AG20443 (cell line): ENCODE measurements at places on chromosomes 1 and 21.

DNA sequence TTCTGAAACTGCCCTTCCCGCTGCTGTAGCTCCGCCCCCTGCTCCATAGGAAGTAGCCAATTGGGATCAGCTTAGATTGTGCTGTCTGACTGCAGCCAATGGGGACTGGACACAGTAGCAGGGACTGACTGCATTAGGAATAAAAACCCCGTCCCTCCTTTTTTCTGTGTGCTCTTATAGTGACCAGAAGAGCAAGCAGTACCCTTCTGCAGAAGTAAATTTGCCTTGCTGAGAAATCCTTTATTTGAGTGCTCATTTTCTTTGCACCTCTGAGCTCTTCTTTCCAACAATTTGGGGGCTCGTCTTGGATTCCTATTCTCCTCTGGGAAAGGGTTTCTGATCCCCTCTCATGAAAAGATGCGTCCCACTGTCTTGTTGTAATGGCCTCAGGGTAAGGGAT is 16.2 kb downstream of the OR2L13 start:
- DNase-seq: no peak

DNA sequence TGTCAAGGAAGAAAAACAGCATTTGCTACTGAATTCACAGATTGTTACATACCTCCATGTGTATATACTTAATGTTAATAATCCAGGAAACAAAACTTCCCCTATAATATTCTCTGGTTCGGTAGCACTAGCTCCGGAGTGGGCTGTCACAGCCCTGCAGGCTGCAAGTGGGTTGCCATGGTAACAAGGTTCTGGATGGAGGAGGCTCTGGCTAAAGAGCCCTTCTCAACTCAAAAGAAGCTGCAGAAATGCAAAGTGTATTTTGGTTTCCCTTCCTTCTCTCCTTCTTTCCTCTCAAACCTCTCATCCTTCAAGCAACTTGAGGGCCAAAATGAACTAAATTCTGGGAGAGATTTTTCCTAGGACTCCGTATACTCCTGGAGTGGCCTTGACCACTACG is 45.2 kb downstream of the ASTN1 start:
- no peak for DNase-seq

GRCh38 chr1:114745291-114745690 is 12.5 kb downstream of the CSDE1 start:
- DNase-seq: no peak

- no peak for DNase-seq
Observed at GRCh38 chr21:22201126-22201525, 1202.9 kb downstream of the NCAM2 start.

DNA sequence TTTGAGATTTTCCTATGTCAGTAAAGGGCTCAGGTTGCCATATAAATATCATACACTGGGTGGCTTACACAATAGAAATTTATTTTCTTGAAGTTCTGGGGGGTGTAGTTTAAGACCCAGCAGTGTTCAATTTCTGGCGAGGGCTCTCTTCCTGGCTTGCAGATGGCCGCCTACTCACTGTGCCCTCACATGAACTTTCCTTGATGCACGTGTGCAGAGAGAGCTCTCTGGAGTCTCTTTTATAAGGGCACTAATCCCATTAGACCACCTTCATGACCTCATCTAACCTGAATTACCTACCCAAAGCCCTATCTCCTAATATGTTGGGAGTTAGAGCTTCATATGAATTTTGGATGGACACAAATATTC is 21.1 kb downstream of the TMEM51 start:
- no peak for DNase-seq

GRCh38 chr21:44889625-44890337 is 16.3 kb upstream of the PTTG1IP start:
- DNase-seq: no peak

DNA sequence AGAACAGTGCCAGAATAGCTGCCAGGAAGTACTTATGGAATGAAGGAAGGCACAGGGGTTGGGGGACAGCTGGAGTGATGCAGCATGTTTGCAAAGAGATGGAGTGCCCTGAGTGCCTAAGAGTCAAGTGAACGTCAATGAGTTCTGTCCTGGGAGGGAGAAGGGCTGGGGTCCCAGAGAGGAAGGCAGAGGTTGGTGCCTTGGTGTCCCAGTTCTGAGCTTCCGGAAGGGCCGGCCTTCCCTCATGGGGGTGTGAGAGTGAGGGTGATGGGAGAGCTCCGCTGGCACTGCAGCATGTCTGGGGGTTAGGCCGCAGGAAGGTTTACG is 17.6 kb downstream of the NES start:
- no peak for DNase-seq

- DNase-seq: no peak
Observed at GRCh38 chr1:17770983-17771382, 15.8 kb downstream of the ACTL8 start.

GRCh38 chr1:18973446-18973955 is 17.0 kb upstream of the IFFO2 start:
- no peak for DNase-seq

DNA sequence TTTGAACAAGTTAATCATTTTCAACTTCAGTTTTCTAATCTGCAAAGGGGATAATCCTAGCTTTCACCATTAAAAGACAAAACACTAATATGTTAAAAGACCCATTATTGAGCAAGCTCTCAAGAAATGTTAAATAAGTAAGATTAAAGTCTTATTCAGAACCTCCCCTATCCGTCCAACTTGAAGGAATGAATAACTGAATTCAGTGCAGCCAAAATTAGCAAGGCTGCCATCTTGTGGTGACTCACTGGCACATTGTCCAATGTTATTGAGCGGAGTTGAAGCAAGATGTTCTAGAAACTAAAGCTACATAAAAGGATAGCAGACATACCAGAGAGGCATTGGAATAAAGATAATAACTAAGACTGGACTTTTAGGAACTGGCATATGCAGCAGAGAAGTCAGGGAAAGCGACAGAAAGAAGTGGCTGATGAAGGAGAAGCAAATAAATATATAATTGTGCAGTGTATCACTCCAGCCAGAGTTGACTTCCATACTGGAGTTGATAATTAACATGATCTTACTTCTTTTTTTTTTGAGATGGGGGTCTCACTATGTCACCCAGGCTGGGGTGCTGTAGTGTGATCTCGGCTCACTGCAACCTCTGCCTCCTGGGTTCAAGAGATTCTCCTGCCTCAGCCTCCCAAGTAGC is 8.2 kb upstream of the CAP1 start:
- DNase-seq: peak; percentile 69

GRCh38 chr1:245645406-245645805 is 490.6 kb downstream of the KIF26B start:
- DNase-seq: no peak

- DNase-seq: no peak
Observed at GRCh38 chr1:248918131-248918530, 12.1 kb downstream of the PGBD2 start.

DNA sequence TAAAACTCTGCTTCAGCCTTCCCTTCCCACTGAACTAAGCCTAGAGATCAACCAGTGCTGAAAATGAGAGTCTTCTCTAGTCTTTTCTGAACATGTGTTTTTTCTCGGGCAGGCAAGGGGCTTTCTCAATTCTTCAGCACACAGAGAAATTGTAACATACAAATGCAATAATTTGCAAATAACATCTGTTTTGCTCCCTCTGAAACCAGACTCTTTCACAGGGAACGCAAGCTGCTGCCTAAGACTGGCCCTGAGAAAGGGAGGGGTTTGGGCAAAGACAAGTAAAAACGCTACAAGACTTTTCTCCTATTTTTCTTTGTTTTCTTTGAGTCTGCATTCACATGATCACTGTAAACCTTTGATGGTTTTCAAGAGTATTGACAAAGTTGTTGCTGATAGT is 39.6 kb upstream of the VN1R5 start:
- no peak for DNase-seq

- DNase-seq: peak; percentile 97
Observed at GRCh38 chr1:11735854-11736745, at the start of gene AGTRAP. TSS of gene AGTRAP (plus strand) at chr1:11736136. CDS start at chr1:11736209, 73 bp downstream.

- DNase-seq: no peak
Observed at GRCh38 chr21:46600305-46600704, 4.6 kb downstream of the S100B start.

- DNase-seq: peak; percentile 87
Observed at GRCh38 chr1:247448107-247448791, 9.7 kb downstream of the OR2B11 start.

DNA sequence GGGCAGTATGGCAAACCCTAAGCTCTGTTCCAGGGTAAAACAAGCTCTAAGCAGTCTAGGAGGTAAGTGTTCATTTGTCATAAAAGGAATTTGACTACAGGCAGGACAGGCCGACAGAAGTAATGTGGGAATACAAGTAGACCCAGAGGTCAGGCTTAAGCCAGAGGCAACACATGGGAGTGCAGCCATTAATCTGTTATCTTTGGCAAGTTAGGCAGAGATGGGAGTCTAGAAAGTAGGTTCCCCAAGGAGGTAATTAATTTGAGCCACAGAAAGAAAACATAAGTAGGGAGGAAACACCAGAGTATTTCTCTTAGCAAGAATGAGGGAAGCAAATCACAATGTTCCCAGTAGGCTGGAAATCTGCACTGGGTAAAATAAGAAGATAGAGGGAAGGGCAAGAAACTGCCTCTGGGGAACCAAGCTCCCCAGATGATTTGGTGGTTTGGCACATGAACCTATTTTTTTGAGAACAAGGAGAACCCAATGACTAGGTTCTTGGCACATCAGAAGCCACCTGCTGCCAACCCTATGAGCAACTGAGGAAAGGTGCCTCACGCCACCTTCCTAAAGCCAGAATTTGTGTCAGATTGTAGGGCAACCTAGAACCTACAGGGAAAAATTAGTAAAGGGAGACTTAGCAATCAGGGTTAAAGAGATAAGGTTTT is 636.4 kb upstream of the PLXNA2 start:
- DNase-seq: no peak

- DNase-seq: peak; percentile 84
Observed at GRCh38 chr1:33228935-33229487, 27.3 kb upstream of the ZNF362 start.

- peak; percentile 52 for DNase-seq
Observed at GRCh38 chr1:21651214-21652042, 17.7 kb downstream of the RAP1GAP start.

DNA sequence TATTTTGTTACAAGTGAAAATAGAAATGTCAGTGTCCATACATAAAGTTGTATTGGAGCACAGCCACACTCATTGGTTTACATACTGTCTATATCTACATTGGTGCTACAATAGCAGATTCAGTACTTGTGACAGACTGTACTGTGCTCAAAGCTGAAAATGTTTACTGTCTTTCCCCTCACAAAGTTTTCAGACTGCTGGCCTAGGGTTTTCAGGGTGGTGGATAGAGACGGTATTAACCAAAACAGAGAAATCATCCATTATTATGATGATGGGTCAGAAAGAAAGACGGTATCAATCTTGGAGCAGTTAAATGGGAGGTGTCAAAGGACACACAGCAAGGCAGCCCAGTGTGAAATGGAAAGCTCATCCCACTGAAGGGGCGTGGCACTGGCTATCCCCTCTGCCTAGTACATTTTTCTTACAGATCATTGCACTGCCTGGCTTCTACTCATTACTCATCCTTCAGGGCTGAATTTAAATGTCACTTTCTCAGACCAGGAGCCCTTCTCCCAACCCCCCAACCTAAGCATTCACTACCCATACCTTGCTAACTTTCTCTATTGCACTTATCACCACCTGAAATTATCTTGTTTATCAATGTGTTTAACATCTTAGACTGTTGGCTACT is 10.2 kb downstream of the JAK1 start:
- peak; percentile 48 for DNase-seq

- no peak for DNase-seq
Observed at GRCh38 chr1:41010345-41010744, 11.2 kb downstream of the SLFNL1 start.

DNA sequence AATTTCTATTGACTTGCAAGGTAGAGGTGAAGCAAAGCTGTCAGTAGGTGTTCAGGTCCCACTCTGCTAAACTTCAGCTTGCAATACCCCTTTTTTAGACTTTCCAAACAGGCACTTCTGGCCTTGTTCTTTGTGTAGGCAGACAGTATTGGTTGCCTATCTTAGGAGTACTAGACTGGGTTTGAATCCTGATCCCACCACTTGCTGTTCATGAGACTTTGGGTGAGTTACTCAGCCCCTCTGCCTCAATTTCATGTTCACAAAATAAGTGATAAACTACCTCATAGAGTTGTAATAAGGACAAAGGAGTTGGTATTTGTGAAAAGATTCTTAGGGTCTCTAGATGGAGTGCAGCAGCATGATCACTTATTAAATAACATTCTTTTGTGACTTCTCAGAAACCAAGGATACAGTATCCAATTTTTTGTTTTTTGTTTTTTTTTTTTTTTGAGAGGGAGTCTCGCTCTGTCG is 5.2 kb downstream of the RCC1 start:
- no peak for DNase-seq

- DNase-seq: no peak
Observed at GRCh38 chr1:74650561-74650960, 23.0 kb downstream of the ERICH3 start.

GRCh38 chr1:27832762-27833161 is 2.2 kb downstream of the PPP1R8 start:
- DNase-seq: peak; percentile 50

DNA sequence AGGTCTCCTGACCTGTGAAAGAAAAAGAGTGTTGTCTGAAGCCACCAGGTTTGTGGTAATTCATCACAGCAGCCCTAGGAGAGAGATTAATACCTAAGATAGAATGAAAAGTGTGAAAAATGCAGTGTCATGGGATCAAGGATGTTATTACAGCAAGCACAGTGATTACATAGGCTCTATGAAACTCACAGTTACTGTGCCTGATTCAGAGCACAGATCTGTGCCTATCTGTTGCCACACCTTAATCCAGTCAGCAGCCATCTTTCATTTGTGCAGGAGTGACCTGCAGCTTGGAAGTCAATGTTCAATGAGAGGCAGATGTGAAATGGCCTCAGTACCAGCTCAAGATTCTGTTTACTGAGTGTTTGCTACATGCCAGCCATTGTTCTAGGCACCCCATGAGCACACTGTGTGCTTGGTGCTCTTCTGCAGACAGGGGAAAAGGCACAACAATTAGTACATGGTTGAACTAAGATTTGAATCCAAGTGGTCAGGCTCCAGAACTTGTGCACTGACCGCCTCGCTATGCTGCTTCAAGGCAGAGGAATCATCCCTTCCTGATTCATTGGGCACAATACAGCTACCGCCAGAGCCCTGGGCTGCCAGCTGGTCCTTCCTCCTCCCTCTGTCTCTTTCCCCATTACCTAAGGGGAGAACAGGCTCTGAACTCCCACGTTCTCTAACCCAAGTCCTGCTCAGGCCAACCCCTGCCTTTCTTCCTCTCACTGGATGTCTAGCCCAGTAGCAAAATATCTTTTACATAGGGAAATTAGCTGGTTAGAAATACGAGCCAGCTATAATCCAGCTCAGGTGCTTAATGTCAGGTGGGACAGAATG is 56.3 kb upstream of the NEK2 start:
- DNase-seq: no peak

- no peak for DNase-seq
Observed at GRCh38 chr1:144101397-144102045, 129.7 kb upstream of the FAM72C start.

DNA sequence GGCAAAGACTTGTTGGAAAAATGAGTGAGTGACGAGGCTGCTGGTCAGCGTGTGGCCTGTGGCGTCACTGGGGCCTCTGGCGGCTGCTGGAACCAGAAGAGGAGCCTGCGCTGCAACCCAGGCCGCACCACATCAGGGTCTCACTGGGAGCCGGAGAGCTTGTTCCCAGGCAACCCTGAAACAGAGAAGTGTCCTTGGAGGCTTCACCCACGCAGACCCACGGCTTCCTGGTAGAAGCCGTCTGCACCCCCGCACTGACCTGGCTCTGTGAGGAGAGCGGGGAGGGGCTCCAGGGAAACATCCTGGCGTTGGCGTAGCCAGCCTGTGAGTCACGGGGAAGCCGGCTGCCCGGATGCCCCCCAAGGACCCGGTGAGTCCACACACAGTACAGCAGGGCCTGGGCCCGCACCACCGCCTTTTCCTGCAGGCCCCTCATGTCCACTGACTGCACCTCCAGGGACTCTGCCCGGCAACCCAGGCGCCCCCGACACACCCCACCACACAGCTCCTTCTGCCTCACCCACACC is 57.4 kb downstream of the COL6A1 start:
- DNase-seq: peak; percentile 86
